ENCODE measurements at places on chromosomes 16 and 17.

DNA sequence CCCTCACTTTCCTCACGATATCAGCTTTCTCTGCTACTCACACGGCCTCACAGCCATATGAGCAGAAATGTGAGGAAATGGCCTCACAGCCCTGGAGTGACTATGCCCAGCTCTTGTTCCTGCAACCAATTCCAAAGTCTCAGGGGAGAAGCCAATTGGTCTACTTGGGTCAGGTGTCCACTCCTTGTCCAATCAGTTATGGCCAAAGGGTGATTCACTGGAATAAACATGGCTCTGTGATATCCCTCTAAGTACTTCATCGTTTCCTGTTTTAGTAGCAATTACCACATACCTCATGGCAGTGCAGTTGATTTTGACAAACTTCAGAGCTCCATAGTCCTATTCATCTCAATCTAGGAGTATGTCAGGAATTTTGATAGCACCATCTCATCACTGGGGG lies 195.4 kb downstream of the KATNIP start:
- DNase-seq = no peak

GRCh38 chr17:14228903-14229302 lies 7.8 kb downstream of the CDRT15 start:
- no peak for DNase-seq

GRCh38 chr17:65185668-65186382 lies 48.7 kb downstream of the RGS9 start:
- DNase-seq = no peak

GRCh38 chr16:80958284-80958683 lies 48.4 kb downstream of the CMC2 start:
- DNase-seq = no peak

GRCh38 chr17:49316889-49317675 lies 45.0 kb downstream of the ZNF652 start:
- peak; percentile 67 for DNase-seq

GRCh38 chr16:66750279-66751052 lies 943 bp downstream of the DYNC1LI2 start:
- DNase-seq = no peak

GRCh38 chr16:70746040-70746707 lies 54.8 kb downstream of the VAC14 start:
- DNase-seq = no peak

GRCh38 chr17:60065136-60065535 lies 13.6 kb downstream of the HEATR6 start:
- no peak for DNase-seq

DNA sequence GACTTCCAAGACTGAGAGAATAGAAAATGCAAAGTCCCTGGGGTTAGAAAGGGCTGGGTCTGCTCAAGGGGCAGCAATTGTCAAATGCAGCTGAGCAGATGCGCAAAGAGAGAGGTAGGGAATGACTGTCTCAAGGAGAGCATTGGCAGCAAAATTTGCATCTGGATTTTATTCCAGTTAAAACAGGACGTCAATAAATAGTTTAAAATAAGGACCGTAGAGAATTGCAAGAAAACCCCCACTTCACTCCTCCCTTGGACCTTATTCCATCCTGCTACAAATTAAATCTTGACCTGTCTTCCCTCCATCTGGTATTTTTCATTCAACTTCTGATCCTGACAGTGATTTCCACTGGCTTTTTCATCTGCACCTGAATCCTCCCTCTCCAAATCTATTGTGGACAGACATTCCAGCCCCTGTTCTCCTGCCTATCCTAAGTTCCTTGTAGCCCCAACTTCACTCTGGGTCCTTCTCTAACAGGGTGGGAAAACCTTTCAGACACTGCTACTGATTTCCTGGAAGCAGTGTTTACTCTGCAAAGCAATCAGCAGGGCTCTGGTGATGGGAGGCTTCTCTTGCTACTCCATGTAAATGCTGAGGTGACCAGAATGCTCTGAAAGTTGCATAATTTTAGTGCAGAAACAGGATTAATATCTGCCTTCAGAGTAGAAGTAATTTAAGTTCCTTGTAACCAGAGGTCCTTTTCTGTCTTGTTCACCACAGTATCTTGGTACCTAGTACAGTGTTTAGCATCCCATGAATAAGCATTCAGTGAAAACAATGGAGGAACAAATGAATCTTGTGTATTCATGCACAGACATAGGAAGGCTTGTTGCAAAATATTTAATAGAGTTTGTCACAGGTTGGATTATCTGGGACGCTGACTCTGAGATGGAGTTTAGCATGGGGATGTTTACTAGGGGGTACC lies 79.2 kb downstream of the CDH11 start:
- no peak for DNase-seq

- DNase-seq = no peak
Measured at GRCh38 chr17:38706505-38707216, 1.6 kb downstream of the MLLT6 start.

DNA sequence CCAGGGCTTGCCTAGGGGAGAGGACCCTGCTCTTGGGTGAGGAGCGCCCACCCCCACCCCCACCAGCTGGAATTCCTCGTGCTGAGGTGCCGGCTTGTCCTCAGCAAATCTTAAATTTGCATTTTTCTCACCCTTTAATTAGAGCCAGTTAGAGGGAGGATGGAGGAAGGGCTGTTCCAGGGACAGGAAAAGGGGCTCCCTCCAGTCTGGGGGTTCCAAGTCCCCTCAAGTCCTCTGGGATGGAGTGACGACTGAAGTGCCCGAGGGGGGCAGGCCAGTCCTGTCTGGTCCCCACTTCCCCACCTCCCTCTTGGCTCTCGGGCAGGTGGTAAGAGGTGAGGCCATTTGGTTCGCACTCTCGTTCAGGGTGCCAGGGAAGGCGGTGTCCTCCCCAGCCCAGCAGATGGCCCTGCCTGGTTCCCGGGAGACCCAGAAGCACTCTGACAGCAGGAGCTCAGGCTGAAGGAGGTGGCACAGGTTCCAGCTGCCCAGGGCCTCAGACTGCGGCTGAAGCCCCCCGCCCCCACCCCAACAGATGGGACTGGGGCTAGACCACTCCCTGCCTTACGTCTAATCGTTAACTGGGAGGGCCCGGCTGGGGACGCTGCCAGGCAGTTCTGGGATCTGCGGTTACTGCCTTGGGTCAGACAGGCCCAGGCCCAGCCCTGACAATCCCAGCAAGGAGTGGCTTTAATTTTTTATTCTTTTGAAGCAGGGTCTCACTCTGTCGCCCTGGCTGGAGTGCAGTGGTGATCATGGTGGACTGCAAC lies 2.2 kb downstream of the RAB26 start:
- DNase-seq = no peak

DNA sequence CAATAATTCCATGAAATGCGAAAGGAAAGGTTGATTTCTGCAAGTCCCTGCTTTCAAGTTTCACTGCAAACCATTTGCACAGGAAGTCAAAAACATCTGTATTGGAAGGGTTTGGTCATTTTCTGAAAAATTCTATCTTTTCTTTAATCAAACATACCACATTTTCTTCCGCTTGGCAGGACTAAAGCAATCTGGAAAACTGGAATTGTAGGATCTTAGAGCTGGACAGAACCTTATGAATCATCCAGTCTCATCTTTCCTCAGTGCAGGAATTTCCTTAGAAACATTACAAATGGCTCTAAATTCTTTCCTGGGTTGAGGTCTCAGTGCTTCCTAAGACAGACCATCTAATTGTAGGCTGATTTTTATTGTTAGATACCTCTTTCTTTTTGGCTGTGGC lies 111.5 kb upstream of the ELAC2 start:
- no peak for DNase-seq

DNA sequence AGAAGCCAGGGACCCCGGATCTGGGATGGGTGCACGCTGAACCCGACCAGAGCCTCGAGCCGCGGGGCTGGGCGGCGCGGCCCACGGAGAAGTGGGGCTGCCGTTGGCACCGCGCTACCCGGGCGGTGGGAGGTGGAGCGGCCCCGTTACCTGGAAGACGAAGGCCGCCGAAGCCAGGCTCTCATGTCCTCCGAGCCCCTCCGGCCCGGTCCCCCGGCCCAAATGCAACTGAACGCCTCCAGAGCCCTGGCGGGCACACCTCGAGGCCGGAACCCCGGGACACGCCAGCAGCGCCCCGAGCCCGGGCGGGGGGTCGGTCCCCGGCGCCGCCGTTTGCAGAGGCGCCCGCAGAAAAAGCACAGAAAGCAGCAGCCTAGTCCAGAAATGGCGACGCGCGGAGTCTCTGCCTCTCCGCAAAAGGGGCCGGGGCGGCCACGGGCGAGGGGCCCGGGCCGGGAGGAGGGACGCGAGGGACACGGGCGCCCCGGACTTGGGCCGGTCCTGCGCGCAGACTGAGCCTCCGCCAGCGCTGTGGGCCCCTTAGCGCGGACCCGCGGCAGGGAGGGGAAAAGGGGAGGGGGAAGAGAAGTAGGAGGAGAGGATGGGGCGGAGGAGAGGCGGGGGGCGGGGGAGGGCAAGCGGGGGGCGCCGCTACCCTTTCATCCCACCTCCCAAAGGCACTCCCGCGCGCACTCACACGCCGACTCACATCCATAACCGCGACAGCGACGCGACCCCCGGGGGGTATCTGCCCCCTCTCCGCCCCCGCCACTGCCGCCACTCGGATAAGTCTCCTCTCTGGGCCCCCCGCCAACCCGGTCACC lies 1.4 kb downstream of the AXIN2 start:
- DNase-seq = no peak

DNA sequence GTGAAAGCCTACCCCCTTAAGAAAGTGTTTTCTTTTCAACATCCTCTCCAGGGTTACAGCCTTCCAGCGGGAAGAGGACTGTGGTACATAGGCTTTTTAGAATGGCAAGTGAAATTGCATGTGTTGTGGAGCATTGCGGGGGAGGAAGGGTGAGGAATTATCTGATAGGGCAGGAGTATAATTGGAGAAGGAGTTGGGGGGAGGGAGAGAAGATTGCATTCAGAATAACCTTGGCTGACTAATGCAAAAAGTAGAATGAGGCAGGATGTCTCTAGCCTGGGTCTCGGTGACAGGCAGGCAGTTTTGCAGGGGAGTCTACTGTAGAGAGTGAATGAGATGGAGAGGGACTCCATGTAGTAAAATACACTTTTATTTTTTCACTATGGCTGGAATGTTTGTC lies 2.4 kb upstream of the CDH8 start:
- DNase-seq = no peak

DNA sequence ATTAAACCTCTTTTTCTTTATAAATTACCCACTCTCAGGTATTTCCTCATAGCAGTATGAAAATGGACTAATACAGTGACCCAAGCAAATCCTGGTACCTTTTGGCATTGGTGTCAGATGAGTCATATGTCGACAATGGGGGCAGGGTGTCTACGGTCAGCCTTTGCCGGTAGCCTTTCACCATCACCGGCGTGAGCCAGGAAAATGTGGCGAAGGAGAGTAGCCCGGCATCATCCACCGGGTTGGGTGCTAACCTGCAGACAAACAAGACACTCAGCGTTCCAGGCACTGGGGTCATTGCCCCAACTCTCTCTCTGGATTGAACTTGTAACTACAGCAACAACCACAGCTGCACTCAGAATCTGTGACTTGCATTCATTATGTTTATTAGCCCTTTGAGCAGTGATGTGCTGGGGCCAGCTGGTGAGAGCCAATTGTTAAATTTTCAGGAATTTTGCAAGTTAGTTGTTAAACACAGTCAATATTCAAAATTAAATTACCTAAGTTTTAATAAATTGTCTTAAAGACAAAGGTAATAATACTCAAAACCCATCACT lies 11.9 kb downstream of the ABCC12 start:
- no peak for DNase-seq

DNA sequence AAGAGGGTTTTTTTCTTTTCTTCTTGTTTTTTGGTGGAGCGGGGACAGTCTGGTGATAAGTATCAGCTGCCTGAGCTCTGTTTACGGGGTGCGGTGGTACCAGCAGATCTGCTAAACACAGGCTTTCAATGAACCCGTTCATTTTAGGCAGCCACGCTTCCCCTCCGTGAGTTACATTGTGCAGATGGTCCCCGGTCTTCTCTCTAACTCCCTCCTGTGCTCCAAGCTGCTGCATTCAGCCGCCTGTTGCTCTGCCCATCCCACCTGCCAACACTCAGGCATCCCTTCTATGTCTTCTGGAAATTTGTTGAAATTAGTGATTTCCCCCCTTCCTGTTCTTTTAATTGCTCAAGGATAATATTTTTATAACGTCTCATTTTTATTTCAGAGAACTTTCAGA lies 82.1 kb upstream of the ELAC2 start:
- DNase-seq = no peak

- peak; percentile 39 for DNase-seq
Measured at GRCh38 chr16:72467157-72467759, 295.3 kb upstream of the PMFBP1 start.

GRCh38 chr17:41464682-41465081 lies 2.5 kb downstream of the KRT32 start:
- peak; percentile 84 for DNase-seq

DNA sequence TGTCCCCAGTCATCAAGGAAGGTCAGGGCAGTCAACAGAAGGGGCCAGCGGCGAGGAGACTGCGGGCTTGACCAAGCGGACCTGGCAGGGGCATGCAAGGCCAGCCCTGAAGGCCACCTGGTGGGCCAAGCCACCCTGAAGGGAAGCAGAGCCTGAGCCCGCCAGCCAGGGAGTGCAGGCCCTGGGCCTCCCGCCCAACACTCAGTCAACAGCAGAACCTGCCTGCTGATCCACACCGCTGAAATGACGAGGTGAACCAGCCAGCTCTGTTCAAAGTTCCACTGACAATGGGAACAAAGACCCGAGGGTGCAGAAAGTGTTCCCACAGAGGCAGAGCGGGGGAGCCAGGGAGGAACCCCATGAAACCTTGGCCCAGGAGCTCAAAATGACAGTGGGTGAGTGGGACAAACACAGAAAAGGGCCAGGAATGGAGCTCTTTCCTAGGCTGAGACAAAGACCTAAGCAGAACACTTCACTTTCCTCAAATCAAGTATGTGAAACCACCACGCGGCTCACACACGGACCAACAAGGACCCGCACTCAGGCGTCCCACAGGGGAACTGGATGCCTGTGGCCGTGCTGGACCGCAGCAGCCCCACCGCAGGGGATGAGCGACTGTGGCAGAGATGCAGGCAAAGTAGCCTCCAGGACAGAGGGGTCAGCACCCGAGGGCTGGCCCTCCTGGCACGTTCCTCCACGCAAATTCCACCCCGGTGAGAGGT lies 12.0 kb downstream of the AXIN1 start:
- no peak for DNase-seq

DNA sequence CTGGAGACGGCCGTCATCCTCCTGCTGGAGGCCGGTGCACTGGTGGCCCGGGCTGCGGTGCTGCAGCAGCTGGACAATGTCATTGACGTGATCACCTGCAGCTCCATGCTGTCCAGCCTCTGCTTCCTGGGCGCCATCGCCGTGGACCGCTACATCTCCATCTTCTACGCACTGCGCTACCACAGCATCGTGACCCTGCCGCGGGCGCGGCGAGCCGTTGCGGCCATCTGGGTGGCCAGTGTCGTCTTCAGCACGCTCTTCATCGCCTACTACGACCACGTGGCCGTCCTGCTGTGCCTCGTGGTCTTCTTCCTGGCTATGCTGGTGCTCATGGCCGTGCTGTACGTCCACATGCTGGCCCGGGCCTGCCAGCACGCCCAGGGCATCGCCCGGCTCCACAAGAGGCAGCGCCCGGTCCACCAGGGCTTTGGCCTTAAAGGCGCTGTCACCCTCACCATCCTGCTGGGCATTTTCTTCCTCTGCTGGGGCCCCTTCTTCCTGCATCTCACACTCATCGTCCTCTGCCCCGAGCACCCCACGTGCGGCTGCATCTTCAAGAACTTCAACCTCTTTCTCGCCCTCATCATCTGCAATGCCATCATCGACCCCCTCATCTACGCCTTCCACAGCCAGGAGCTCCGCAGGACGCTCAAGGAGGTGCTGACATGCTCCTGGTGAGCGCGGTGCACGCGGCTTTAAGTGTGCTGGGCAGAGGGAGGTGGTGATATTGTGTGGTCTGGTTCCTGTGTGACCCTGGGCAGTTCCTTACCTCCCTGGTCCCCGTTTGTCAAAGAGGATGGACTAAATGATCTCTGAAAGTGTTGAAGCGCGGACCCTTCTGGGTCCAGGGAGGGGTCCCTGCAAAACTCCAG lies 1.1 kb downstream of the MC1R start:
- no peak for DNase-seq

- peak; percentile 56 for DNase-seq
Measured at GRCh38 chr16:424623-425081, 797 bp upstream of the RAB11FIP3 start.
